ENCODE measurements at places on chromosomes 4 and X.

GRCh38 chr4:143183513-143184216 is 1.1 kb upstream of the USP38 start:
- no peak for DNase-seq

DNA sequence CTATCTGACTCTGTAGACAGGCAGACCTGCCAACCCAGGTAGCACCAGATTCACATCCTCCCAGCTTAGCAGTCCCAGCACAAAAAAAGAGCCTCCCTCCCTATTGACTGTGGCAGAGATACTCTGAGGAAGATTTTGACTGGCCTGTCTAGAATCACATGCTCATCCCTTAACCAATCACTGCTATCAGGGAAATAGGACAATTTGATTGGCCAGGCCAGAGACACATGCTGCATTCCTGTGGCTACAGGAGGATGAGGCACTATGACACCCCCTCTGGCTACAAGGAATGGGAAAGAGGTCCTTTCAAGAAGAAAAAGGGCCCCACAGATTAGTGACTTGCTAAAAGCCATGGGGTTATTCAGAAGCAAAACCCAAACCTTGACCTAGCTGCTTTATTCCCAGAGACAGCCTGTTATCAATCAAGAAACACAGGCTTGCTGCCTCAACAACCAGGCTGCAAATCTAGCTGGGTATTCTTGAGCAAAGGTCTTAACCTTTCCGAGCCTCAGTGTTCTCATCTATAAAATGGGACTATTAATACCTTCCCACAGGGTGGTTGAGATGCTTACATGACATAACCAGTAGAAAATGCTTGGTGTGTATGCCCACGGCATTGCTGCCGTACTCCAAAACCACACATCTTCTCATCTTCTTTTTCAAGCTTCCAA is 147.6 kb downstream of the BCOR start:
- DNase-seq = no peak

DNA sequence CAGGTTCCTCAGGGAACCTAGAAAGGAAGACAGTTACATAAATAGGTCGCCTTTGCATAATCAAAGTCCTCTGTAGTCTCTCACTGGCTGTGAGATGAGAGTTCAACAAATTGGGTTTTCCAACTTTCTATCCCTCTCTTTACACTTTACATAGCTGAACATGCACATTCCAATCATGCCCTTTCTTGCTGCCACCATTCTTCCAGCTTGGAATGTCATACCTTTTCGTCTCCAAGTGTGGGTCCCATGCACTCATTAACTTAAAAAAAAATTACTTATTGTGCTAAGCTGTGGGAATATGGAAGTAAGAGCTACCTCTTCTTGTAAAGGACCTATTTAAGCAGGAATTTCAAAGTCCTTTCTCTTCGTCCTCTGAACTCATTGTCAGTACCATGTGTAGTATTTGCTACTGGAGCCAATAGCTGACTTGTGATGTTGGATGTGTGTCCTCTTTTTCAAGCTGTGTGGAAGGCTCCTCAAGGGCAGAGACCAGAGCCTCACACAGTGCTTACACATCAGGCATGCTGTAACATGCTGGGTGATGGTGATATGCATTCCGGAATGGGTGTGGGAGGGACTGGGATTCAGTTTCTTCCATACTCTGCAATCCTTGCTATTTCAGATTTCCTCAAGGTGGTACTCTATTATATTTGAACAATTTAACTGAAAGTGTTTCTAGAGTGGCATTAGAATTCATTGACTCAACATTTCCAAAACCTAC is 7.1 kb downstream of the ENOPH1 start:
- DNase-seq = no peak

- peak; percentile 15 for DNase-seq
These were observed 787 bp upstream of the TET2 start for GRCh38 chr4:105145903-105146275.

DNA sequence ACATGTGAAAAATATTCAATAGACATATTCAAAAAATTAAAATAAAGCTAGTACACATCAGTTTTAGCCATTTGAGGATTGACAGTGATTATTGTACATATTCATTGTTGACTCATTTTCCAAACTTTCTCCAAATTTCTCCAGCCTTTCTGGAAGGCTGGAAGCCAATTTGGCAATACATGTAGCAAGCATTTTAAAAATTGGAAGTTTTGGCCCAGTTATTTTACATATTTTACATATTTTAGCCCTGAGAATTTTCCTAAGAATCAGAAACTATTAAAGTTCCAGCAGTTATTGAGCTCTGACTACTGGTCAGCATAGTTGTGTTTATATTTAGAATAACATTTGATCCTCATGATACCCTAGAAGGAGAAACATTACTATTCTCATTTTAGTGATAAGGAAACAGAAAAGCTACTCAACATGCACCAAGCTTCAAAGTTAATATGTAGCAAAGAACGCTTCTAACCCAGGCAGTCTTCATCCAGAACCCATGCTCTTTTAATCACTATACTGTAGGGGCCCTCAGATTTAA is 3.2 kb downstream of the CABS1 start:
- DNase-seq = no peak

- no peak for DNase-seq
These were observed 212.8 kb downstream of the AFAP1 start for GRCh38 chr4:7726665-7727413.

DNA sequence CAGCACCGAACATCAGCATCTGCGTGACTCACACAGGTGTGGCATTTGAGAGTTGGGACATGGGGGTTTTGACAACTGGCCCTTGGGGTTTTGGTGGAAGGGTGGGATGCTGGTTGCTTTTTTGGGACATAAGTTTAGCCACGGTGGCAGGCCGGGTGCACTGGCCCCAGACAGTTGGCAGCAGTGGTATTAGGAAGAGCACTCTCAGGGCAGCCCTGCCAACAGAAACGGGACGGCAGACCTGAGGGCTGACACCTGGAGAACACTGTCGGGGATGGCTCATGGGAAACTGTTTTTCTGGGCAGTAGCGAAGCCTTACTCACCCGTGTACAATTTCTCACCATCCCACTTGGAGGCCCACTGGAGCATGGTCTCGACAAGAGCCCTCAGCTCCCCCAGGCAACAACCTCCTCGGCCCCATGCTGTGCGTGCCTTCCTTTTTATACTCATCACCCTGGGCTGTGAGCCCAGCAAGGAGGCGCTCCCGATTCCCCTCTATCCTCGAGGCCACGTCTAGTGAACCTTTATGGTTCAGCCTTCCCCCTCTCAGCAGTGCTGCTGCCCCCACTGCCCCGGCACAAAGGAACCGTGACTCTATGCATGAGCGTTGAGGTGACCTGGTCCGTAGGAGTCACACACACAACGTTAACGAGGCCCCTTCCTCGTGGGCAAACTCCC is 30.6 kb downstream of the WDR1 start:
- DNase-seq = no peak

DNA sequence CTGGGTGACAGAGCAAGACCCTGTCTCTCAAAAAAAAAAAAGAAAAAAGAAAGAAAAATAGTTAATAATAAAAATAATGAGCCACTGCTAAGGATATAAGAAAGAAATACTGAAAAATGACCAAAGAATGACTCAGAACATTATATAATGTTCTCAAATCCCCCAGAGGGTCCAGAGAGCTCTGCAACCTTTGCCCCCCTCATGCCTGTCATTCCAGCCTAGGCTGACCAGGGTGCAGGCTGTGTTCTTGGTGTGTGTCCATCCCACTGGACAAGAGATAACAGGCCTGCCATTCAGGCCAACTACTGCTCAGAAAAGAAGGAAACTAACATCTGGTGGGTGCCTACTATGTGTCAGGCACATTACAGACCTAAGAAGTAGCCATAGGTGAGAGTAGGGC is 72.7 kb upstream of the EDNRA start:
- no peak for DNase-seq

DNA sequence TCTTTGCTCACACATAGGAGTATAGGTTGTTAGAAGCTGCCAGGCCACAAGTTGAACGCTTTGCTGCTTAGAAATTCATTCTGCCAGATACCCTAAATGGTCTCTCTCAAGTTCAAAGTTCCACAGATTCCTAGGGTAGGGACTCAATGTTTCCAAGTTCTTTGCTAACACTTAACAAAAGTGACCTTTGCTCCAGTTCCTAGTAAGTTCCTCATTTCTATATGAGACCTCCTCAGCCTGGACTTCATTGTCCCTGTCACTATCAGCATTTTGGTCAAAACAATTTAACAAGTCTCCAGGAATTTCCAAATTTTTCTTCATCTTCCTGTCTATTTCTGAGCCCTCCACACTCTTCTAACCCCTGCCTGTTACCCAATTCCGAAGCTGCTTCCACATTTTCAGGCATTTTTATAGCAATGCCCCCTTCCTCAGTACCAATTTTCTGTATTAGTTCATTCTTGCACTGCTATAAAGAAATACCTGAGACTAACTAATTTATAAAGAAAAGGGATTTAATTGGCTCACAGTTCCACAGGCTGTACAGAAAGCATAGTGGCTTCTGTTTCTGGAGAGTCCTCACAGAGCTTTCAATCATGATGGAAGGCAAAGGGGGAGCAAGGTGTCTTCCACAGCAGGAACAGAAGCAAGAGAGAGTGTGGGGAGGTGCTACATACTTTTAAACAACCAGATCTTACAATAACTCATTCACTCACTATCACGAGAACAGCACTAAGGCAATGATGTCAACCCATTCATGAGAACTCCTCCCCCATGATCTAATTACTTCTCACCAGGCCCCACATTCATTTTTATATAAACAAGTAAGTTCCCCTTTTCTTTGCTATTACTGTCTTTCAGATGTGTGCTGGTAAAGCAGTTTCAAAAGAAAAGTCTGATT is 11.5 kb upstream of the TLR1 start:
- DNase-seq = no peak

GRCh38 chrX:79601341-79602131 is 234.4 kb upstream of the ITM2A start:
- no peak for DNase-seq

GRCh38 chr4:170538821-170539473 is 449.2 kb upstream of the AADAT start:
- DNase-seq = no peak

- no peak for DNase-seq
These were observed 100.6 kb downstream of the CHIC2 start for GRCh38 chr4:53963781-53964180.

DNA sequence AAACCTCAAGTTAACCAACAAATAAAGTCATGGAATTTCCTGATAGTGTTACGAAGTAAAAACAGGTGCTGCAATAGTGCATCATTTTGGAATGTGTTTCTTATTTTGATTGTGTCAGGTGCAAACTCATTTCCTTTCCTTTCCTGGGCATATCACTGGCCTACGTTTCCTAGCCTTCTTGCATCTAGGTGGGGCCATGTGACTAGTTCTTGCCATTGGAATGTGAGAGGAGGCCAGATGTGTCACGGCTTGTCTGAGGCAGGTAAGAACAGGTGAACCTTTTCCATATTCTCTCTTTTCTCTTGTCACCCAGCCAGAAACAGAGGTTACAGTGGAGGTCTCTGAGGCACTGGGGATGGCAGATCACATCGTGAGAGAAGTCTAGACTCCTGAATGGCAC is 868.0 kb downstream of the RPA4 start:
- no peak for DNase-seq

DNA sequence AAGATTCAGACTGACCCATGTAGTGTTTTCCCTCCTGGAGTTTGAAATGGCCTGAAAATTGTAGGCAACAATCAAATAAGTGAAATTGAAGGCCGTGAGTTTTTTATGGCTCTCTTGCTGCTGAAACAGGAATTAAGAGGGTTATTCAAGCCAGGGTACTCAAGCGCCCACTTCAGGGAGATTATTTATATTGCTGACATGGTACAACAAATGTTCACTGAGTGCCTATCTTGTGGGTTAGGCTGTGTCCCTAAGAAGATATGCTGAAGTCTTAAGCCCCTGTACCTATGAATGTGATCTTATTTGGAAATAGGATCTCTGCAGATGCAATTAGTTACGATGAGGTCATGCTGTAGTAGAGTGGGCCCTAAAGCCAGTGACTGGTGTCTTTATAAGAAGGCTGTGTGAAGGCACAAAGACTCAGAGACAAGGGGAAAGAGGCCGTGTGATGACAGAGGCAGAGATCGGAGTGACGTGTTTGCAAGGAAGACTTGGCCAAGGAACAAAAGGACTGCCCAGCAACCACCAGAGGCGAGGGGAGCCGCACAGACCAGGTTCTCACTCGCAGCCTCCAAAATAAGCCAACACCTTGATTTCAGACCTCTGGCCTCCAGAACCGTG is 72.9 kb downstream of the MED28 start:
- DNase-seq = no peak

DNA sequence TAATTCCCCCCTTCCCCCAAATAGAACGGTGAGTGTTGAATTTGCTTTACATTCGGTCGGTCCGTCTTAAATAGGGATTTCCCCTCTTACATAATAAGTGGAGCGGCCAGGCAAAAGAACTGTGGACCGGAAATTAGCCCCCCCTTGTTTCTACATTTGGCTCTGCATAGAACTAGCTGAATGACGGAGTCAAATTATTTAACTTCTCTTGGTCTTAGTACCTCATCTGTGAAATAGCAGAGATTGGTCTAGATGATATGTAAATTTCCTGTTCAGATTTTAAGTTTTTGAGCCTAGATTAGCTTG is 1.3 kb downstream of the SPATA18 start:
- DNase-seq = no peak

GRCh38 chr4:85127653-85128052 is 161.2 kb upstream of the WDFY3 start:
- no peak for DNase-seq

- DNase-seq = no peak
These were observed 175.7 kb upstream of the BCOR start for GRCh38 chrX:40273356-40274050.
